ENCODE measurements at places on chromosomes 2 and 18. TPM values are rescaled to one million over a fixed set of nuclear protein-coding genes. Genes with fewer than 3 reads are reported as not detected.

Gene HNRNPLL
- total RNA-seq = 45.2 TPM

Gene PDE1A
- 4.4 TPM for total RNA-seq

Gene SLC40A1
- 95.3 TPM for total RNA-seq

Gene DGUOK
- total RNA-seq = 35.6 TPM

Gene REL
- total RNA-seq = 17.9 TPM

Gene HRH4
- not detected for total RNA-seq

Gene ADD2
- 0.68 TPM for total RNA-seq

Gene CCDC150
- total RNA-seq = 2.7 TPM

Gene ABCG8
- total RNA-seq = not detected

Gene SERPINB7
- total RNA-seq = not detected

Gene RGPD3
- total RNA-seq = 0.75 TPM

Gene MOB4
- 25.5 TPM for total RNA-seq

Gene GPR39
- 41.9 TPM for total RNA-seq

Gene TXNL4A
- total RNA-seq = 33.8 TPM

Gene G6PC2
- total RNA-seq = 0.55 TPM

Gene IL36RN
- not detected for total RNA-seq

Gene RAB6C
- 0.41 TPM for total RNA-seq

Gene NYAP2
- total RNA-seq = not detected

Gene IMPACT
- total RNA-seq = 12.4 TPM

Gene MAP2
- total RNA-seq = 6.4 TPM

Gene RAD51AP2
- not detected for total RNA-seq

Gene SPR
- 98.7 TPM for total RNA-seq

Gene MAPRE3
- total RNA-seq = 48.1 TPM

Gene MDH1B
- 365 TPM for total RNA-seq

Gene PAX3
- total RNA-seq = not detected

Gene ALLC
- total RNA-seq = not detected

Gene SLC5A7
- total RNA-seq = not detected

Gene STEAP3
- 23.3 TPM for total RNA-seq

Gene CNTNAP5
- total RNA-seq = not detected

Gene ANKRD30BL
- total RNA-seq = not detected

Gene HOXD11
- total RNA-seq = 13.5 TPM

Gene COL6A3
- total RNA-seq = 81.9 TPM

Gene BOK
- 21.6 TPM for total RNA-seq

Gene HOXD12
- not detected for total RNA-seq

Gene PARD6G
- 1.9 TPM for total RNA-seq

Gene SLC38A11
- not detected for total RNA-seq

Gene SDC1
- 146 TPM for total RNA-seq

Gene DYSF
- total RNA-seq = 3.7 TPM

Gene CCDC85A
- 1.1 TPM for total RNA-seq

Gene TMEM37
- 166 TPM for total RNA-seq

Gene MRPL19
- 4.4 TPM for total RNA-seq

Gene HYCC2
- total RNA-seq = 26.8 TPM

Gene GPR75
- total RNA-seq = 7.4 TPM

Gene CFAP65
- not detected for total RNA-seq

All from transverse colon (tissue), 4 donors.